ENCODE measurements at places on chromosomes 7 and 10.
A peak's percentile ranks its signal among the peaks of the same experiment; 100 is the strongest.

DNA sequence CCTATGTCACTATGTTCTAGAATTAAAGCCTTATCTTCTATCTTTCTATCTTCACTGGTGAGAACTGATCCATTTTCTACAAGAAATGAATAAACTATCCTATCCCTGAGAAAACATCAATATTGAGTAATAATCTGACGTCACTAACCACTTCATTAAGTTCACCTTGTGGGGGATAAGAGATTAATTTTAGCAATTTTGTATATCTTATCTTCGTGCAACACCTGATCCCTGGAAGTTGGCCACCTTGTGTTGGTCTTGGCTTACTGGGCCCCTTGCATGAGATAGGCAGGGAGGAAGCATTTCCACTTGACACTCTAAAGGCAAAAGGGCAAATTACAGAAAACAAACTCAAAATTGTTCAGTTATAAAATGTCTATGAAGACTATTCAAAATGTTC, 20.1 kb upstream of the OR6B1 start:
- no peak for DNase-seq

- DNase-seq: no peak
Measured at GRCh38 chr10:7015457-7015856, 395.4 kb downstream of the SFMBT2 start.

DNA sequence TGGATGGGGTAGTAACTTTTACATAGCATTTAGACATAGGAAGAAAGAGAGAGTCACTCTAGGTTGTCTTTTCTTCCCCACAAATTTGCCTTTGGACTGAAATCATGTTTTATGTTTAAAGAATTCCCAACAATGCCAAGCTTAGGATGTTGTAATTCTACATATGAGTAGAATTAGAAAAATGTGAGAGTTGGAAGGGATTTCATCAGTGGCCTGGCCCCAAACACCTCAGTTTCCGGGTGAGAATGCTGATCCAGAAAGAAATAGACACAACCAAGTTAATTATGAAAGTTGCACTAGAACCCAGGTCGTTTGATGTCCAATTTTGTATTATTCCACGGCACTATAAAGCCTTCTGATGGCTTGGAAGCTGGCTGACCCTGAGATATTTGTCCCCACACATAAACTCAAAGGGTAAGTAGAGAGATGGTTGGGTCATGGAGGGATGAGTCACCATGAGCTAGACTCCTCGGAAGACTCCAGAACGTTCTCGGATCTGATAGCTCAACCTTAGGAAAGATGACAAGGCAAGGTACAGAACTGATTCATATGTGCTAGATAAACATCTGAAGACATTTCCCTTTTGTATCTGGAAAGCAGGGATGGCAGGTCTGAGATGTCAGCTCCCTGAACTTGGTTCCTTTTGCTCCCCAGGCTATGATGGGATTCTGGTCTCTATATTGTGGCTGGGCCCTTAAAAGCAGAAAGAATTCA, 48.8 kb upstream of the SLC35B4 start:
- DNase-seq: no peak

- DNase-seq: no peak
Measured at GRCh38 chr7:25179325-25179724, 49.0 kb downstream of the NPVF start.

- peak; percentile 55 for DNase-seq
Measured at GRCh38 chr7:13262929-13263530, 575.6 kb downstream of the ARL4A start.

DNA sequence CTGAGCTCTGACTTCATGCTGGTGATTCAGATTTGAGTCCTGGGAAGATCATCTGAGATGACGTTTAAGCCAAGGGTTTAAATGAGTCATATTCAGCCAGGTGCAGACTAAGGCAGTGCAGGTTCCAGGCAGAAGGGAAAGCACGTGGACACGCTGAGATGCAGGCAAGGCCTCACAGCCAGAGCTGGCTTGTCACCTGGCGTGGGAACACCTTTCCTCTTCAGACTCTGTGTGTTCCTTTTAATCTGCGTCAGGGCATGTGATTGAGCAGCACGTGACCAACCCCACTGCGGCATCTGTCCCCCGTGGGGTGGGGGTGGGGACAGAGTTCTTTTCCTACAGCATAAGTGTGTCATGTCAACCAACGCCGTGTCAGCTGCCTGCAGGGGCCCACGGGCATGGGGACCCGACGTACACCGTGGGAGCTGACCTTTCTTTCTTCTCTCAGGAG, 10.7 kb upstream of the IDI2 start:
- no peak for DNase-seq

- peak; percentile 94 for DNase-seq
Measured at GRCh38 chr10:133294189-133294588, 14.5 kb downstream of the TUBGCP2 start.

DNA sequence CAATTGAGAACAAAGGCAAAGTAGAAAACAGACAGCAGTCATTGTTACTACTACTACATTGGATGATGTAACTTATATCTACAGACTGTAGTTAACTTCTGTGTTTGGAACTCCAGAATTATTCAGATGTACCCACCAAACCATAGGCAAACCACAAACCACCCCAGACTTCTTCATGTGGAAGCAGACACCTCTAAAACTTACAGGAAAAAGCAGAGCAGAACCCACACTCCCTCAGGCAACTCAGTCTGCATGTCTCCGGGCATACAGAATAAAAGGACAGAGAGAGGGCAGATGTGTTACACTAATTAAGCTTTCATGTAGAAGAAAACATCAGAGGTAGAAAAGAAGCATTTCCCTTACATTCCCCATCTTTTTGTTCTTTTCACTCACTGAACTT, 9.0 kb downstream of the LSM5 start:
- no peak for DNase-seq

GRCh38 chr7:83085299-83085698, 77.4 kb downstream of the PCLO start:
- DNase-seq: no peak
